Neuronal stem cell (in vitro differentiated cells): ENCODE measurements at places on chromosomes 5 and 9.
A peak's percentile ranks its signal among the peaks of the same experiment; 100 is the strongest.

DNA sequence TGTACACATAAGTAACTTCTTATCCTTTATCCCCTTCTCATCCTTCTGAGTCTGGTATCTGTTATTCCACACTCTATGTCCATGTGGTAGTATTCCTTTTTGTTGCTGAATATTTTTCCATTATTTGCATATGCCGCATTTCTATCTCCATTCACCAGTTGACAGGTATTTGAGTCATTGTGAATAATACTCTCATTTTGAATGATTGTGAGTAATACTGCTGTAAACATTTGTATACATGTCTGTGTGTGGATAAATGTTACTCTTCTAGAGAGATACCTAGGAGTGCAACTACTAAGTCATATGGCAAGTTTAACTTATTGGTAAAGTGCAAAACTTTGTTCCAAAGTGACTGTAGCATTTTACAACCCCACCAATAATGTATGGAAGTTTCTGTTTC lies 15.6 kb downstream of the RIC1 start:
- no peak for DNase-seq

GRCh38 chr5:41875121-41875520 lies 4.9 kb upstream of the OXCT1 start:
- no peak for DNase-seq

GRCh38 chr9:38023661-38024035 lies 45.4 kb downstream of the SHB start:
- no peak for DNase-seq

- peak; percentile 12 for DNase-seq
Measured at GRCh38 chr5:57434227-57434640, 48.4 kb downstream of the ACTBL2 start.

GRCh38 chr5:176775409-176775808 lies 35.0 kb upstream of the UNC5A start:
- DNase-seq = no peak

DNA sequence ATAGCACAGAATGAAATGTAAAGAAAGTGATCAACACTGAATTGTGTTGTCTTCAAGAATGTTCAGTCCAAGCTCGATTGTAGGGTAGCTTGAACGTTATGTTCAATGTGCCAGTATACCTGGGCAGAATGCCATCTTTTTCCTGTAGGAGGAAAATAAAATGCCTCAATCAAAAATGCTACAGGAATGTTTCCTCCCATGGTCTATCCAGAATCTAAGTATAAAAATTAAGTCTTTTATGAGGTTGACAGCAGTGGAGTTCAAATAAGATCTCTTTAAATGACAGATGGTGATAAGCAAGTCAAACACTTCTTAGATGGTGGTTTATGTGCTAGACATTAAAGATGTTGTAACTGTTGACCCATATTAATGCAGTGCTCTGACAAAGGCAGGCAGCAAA lies 488.6 kb downstream of the CSNK1G3 start:
- DNase-seq = no peak

DNA sequence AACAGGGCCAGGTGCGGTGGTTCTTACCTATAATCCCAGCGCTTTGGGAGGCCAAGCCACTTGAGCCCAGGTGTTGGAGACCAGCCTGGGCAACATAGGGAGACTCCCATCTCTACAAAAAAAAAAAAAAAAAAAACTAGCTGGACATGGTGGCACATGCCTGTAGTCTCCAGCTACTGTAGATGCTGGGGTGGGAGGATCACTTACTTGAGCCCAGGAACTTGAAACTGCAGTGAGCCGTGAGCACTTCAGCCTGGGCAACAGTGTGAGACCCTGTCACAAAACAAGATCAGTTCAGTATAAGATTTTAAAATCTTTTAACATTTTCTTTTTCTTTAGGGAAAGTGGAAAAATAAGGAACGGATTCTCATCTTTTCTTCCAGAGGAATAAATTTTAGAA lies 2.5 kb downstream of the BRIX1 start:
- DNase-seq = no peak

- no peak for DNase-seq
Measured at GRCh38 chr5:32173267-32174010, 680 bp downstream of the GOLPH3 start.
